ENCODE measurements at places on chromosomes 16 and 17. TPM values are rescaled to one million over a fixed set of nuclear protein-coding genes. Genes with fewer than 3 reads are reported as not detected.

ABCA6 gene
- total RNA-seq = 41.5 TPM

GRCh38 chr17:68455901-68456338 lies 1.4 kb downstream of the WIPI1 start:
- no peaks in the 10 kb centered on the region for H3K36me3 ChIP-seq
- peak; percentile 53 for DNase-seq
- no peaks in the 10 kb centered on the region for H3K4me1 ChIP-seq
- peak overlapping the region; percentile 97 for H3K27ac ChIP-seq
- peak overlapping the region; percentile 91 for H3K4me3 ChIP-seq
- H3K27me3 ChIP-seq = no peaks in the 10 kb centered on the region

- no peak overlapping the region for H3K27ac ChIP-seq
- H3K4me3 ChIP-seq = no peak overlapping the region
- no peaks in the 10 kb centered on the region for H3K36me3 ChIP-seq
- H3K4me1 ChIP-seq = no peaks in the 10 kb centered on the region
- DNase-seq = no peak
These were observed 6.2 kb downstream of the GINS2 start for GRCh38 chr16:85682516-85682915.

GRCh38 chr17:61463316-61464129 lies 11.3 kb downstream of the TBX4 start:
- no peaks in the 10 kb centered on the region for H3K36me3 ChIP-seq
- no peak overlapping the region for H3K4me3 ChIP-seq
- DNase-seq = no peak
- no peaks in the 10 kb centered on the region for H3K4me1 ChIP-seq

- no peaks in the 10 kb centered on the region for H3K4me1 ChIP-seq
- no peaks in the 10 kb centered on the region for H3K36me3 ChIP-seq
- no peak overlapping the region for H3K27ac ChIP-seq
- H3K27me3 ChIP-seq = no peaks in the 10 kb centered on the region
- DNase-seq = no peak
These were observed 65.4 kb downstream of the C16orf78 start for GRCh38 chr16:49439050-49439449.

- peak; percentile 63 for DNase-seq
- H3K4me3 ChIP-seq = no peak overlapping the region
- no peaks in the 10 kb centered on the region for H3K36me3 ChIP-seq
These were observed 38.8 kb downstream of the C16orf95 start for GRCh38 chr16:87278191-87279093.

GRCh38 chr17:71919896-71920295 lies 200.9 kb upstream of the SOX9 start:
- no peaks in the 10 kb centered on the region for H3K4me1 ChIP-seq
- H3K4me3 ChIP-seq = no peak overlapping the region
- DNase-seq = no peak
- H3K36me3 ChIP-seq = no peaks in the 10 kb centered on the region
- H3K27me3 ChIP-seq = no peaks in the 10 kb centered on the region
- H3K27ac ChIP-seq = no peak overlapping the region

- no peak overlapping the region for H3K4me3 ChIP-seq
- DNase-seq = no peak
- H3K27me3 ChIP-seq = no peaks in the 10 kb centered on the region
- peaks cover 7% of the 10 kb centered on the region for H3K4me1 ChIP-seq
- H3K36me3 ChIP-seq = no peaks in the 10 kb centered on the region
These were observed 44.5 kb downstream of the CUEDC1 start for GRCh38 chr17:57910462-57911420.

MYH1 gene
- not detected for total RNA-seq

GRCh38 chr16:89697161-89697615 lies 4.3 kb downstream of the SPATA2L start:
- H3K27me3 ChIP-seq = no peaks in the 10 kb centered on the region
- no peaks in the 10 kb centered on the region for H3K4me1 ChIP-seq
- no peak overlapping the region for H3K27ac ChIP-seq
- DNase-seq = no peak
- no peaks in the 10 kb centered on the region for H3K36me3 ChIP-seq
- no peak overlapping the region for H3K4me3 ChIP-seq

DNA sequence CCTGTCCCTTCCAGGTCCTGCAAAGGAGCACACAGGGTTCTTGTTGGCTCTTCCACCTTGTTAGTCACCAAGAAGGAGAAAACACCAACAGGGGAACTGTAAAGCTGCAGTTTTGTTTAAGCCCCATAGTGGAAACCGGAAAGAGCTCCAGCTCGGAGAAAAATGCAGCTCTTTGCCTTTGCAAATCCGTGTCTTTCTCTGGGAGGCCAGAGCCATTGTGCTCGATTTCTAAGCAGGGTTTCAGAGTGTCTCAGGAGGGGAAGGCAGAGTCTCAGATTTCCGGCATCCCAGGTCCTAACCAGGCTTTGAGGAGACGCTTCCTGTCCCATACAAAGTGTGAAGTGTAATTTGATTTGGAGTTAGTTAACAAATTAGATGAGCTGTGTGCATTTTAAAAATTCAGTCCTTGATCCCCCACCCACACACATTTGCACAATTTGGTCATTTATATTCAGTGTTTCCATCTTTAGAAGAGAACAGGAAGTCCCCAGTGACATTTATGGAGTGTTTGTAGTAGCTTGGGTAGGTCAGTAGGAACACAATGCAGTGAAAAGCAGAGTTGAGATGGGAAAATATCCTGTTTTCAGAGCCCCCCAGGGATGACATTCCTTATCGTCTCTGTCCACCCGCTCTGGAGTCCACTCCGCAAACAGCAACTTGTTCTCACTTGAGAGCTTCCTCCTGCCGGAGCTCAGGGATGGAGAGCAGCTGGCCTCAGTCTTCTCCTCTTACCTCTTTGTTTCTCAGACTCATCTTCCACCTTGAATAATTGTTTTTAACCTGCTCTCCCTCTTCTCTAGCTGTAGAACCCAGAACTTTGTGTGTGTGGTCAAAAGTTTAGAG lies 331.9 kb downstream of the SEC14L1 start:
- H3K4me3 ChIP-seq = no peak overlapping the region
- peak overlapping the region; percentile 93 for H3K27ac ChIP-seq
- no peaks in the 10 kb centered on the region for H3K27me3 ChIP-seq
- H3K36me3 ChIP-seq = no peaks in the 10 kb centered on the region
- no peak for DNase-seq
- H3K4me1 ChIP-seq = peaks cover 58% of the 10 kb centered on the region

GRCh38 chr17:51371732-51372151 lies 111.4 kb downstream of the UTP18 start:
- H3K4me1 ChIP-seq = no peaks in the 10 kb centered on the region
- no peak overlapping the region for H3K27ac ChIP-seq
- no peaks in the 10 kb centered on the region for H3K27me3 ChIP-seq
- no peak overlapping the region for H3K4me3 ChIP-seq

Data from uterus (tissue), 4 donors.